Activated naive CD4-positive, alpha-beta T cell (primary cell): ENCODE measurements at places on chromosomes 5 and 9.

GRCh38 chr9:114830546-114830945 lies 24.7 kb upstream of the TNFSF15 start:
- no peak for DNase-seq

- DNase-seq, result no peak
Measured at GRCh38 chr5:58405175-58405574, 54.7 kb downstream of the PLK2 start.

GRCh38 chr5:1310118-1310517 lies 15.2 kb upstream of the TERT start:
- no peak for DNase-seq

DNA sequence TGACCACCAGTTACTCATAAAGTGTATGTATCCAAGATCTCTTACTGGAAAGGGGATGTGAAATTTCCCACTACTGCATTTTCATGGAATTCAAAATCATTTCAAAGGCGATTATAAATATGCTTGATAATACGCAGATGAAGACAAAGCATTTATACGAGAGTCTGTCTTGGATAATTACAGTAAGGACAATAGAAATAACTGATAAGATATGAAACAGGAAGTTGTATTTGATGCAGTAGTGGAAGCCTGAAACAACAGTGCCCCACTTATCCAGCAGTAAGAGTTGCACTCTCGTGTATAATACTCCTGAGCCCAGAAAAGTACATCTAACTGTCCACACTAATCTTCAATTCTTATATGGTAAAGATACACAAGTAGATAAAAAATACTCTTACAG lies 188.7 kb upstream of the POU5F2 start:
- no peak for DNase-seq

GRCh38 chr5:32098291-32098690 lies 75.8 kb downstream of the GOLPH3 start:
- no peak for DNase-seq

DNA sequence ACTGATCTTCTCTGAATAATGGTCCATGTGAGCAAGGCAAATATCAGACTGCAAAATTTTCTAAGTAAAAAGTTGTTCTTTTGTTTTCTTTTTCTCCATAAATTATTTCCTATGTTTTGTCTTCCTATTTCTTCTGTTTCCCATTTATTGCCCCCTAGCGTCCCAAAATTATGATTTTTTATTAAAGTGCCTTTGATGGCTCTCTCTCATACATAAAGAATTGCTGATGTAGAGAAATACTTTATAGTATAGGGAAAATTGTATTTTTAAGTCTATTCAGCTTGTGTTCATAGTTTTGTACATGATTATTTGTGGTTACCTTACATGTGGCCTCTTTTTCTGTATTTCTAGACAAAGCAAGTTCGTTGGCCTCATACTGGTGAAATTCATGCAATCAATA lies 1031.2 kb downstream of the EFNA5 start:
- DNase-seq, result no peak

- DNase-seq, result no peak
Measured at GRCh38 chr9:26870292-26870691, 22.3 kb downstream of the CAAP1 start.

- DNase-seq, result no peak
Measured at GRCh38 chr5:67983251-67984110, 232.1 kb upstream of the PIK3R1 start.

GRCh38 chr5:19555436-19555835 lies 432.6 kb downstream of the CDH18 start:
- no peak for DNase-seq

GRCh38 chr9:112719696-112720095 lies 1.8 kb upstream of the INIP start:
- DNase-seq, result no peak

DNA sequence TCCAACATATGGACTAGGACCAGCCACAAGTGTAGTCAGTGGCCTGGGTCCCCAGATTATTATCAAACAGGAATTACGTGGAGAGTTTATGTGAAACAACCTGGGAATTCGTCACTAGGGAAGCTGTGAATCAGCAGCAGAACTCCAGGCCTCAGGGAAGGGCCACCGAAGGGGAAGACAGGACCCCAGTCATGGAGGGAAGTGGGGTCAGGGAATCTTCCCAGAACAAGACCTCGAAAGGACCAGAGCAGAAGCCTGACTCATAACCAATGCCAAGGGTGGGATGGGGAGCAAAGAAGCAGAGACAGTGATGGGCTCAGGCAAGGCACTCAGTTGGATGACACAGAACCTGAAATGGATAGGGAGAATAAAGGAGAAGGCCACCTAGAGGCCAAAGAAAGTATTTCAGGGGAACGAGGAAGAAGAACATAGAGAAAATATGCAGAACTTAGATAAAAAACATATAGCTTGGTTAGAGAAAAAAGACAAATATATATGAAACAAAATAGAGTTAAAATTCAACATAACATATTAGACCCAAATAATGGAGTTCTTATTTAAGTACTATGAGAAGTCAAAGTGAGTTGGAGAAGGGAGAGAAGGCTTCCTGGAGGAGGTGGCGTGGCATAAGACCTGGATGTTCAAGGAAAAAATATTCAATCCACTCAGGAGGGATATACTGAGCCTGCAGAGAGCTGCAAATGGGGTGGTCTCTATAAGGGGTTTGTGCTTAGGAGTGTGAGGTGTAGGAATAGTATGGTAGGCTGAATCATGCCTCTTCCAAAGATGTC lies 66.7 kb upstream of the CAST start:
- DNase-seq, result no peak

- DNase-seq, result no peak
Measured at GRCh38 chr5:173710528-173710927, 94.1 kb upstream of the BOD1 start.

DNA sequence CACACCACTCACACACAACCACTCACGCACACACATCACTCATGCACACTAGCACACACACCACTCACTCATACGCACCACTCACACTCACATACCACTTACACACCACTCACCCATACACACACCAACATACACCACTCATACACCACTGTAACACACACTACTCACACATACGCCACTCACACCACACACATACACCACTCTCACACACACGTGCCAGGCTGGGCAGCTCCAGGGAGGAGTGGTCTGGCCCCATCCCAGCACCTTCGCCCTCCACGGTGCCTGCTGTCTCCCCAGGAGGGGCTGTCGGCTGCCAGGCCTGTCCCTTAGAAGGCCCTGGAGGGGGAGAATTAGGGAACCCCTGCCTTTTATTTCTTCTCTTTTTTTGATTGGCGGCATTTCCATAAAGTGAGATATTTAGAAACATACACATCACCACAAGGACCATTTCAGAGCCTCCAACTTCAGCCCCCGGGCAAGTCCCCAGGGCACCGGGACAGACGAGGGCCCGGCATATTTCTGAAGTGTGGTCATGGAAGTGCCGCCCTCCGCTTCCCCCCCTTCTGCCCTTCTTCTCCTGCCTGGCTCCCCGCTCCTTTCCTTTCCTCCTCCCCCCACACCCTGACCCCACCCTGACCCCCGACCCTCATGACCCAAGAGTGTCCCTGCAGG lies 6.3 kb upstream of the ASB6 start:
- no peak for DNase-seq
